ENCODE measurements at places on chromosomes 1 and 21. TPM values are rescaled to one million over a fixed set of nuclear protein-coding genes. Genes with fewer than 3 reads are reported as not detected.

The ORC1 gene
- total RNA-seq, result 1.2 TPM

The RAB25 gene
- total RNA-seq, result not detected

The SLC2A1 gene
- 32.7 TPM for total RNA-seq

The GOLPH3L gene
- 10.0 TPM for total RNA-seq

GRCh38 chr1:30743584-30744059 is 14.0 kb downstream of the LAPTM5 start:
- peak; percentile 89 for DNase-seq

GRCh38 chr1:72827278-72827677 is 544.9 kb upstream of the NEGR1 start:
- DNase-seq, result no peak

DNA sequence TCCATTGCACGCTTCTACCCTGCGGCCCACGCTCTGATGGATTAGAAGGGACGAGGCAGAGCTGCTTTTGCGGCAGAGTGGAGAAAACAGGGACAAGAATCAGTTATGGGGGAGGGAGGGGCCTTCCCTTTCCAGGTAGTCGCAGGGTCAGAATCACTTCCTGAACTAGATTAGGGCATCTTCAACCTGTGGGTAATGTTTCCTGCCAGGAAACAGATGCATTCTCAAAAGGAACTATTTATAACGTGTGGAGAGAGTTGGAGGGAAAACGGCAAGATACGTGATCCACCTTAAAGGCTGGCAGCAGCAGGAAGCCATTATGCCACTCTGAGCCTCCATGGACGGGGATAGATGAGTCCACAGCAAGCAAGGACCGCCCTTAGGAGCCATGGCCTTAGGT is 59.9 kb upstream of the CNTN2 start:
- DNase-seq, result no peak

DNA sequence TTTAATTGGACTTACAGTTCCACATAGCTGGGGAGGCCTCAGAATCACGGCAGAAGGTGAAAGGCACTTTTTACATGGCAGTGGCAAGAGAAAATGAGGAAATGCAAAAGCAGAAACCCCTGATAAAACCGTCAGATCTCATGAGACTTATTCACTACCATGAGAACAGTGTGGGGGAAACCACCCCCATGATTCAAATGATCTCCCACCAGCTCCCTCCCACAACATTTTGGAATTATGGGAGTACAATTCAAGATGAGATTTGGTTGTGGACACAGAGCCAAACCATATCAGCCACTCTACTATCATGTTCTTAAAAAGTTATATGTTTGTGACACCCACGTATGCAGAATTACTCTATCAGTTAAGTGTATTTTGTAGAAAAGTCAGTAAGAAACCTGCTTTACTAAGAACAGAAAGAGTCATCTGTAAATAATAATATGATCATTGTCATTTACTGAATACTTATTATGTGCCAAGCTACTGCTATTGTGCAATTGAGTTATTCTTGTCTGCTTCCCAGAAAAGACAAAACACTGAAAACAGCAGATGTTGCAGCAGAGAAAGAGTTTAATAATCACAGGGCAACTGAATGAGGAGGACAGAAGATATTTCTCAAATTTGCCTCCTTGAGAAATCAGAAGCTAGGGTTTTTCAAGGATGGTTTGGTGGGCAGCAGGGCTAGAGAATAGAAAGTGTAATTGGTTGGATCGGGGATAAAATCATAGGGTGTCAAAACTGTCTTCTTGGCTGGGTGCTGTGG is 207.7 kb upstream of the FGGY start:
- no peak for DNase-seq

DNA sequence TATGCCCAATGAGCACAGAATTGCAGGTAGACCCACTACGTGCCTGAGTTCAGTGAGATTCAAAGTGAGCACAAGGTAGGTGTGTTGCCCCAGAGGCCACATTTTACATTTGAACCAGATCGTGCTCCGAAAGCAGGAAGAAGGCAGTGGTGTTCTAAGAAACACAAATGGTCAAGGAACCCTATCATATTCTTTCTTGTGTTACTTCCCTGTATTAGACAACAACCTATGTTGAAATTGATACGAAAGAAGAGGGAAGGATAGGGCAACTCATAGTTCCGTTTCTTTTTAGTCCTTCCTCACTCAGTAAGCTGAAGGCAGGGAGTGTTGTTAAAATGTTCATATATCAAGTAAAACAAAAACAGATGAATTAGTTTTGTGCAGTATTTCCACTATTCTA is 33.9 kb downstream of the OLFML2B start:
- DNase-seq, result no peak

- DNase-seq, result no peak
Measured at GRCh38 chr1:109610609-109611307, 8.7 kb downstream of the GNAT2 start.

DNA sequence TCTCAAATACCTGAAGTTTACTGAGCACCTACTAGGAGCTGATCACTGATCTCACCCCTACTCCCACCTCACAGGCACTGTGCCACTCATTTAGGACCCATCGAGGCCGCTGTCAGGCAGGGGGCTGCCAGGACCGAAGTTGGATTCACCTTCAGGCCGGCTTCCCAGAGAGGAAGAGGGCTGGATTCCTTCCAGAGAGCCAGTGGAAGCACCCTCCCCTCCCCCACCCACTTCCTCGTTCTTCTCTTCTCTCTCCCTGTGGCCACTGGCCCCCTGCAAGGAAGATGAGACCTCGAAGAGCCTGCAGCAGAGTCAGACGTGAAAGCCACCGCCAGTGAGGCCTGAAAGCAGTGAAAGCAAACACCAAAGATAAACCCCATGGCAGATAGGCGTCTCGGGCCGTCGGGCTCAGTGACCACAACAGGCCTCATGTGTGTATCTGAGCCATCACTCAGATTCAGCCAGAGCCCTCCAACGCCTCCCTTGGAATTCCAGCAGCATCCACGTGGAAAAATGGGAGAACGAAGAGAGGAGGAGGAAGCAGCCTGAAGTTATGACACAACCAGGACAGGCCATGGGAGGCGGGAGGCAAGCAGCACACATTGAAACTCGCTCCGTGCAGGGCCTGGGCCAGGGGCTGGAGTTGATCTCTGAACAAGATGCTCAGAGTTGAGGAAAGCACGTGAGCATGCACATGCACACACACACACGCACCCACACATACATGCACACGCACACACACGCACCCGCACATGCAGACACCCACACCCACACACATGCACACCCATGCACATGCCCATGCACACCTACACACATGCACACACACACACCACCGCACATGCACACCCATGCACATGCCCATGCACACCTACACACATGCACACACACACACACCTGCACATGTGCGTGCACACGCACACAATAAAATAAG is 6.2 kb upstream of the AGTRAP start:
- no peak for DNase-seq

GRCh38 chr1:5911871-5912271 is 80.4 kb downstream of the NPHP4 start:
- no peak for DNase-seq

All from lung microvascular endothelial cell (primary cell).